ENCODE measurements at places on chromosomes 5 and 9.

GRCh38 chr9:107922260-107922659, 432.7 kb upstream of the KLF4 start:
- no peak for DNase-seq

DNA sequence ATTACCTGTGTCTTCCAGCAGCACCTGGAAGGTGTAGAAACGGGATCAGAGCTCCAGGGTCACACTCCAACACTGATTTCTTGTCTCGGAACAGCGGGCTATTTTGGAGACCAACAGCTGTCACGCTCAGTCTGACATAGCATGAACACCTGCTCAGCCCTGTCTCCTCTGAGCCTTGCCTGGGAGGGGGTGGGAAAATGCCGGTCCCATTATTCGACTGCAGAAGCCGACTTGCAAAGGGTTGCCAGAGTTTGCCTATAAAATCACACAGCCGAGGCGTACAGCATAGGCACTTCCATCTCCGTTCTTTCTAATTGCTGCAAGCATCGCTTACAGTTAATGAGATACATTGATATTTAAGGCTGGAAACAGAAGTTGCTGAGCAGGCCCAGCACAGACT, 300.8 kb upstream of the MSX2 start:
- DNase-seq, result no peak

GRCh38 chr5:126516133-126516532, 78.9 kb downstream of the ALDH7A1 start:
- DNase-seq, result no peak

GRCh38 chr9:19471737-19472648, 63.2 kb downstream of the ACER2 start:
- peak; percentile 36 for DNase-seq

DNA sequence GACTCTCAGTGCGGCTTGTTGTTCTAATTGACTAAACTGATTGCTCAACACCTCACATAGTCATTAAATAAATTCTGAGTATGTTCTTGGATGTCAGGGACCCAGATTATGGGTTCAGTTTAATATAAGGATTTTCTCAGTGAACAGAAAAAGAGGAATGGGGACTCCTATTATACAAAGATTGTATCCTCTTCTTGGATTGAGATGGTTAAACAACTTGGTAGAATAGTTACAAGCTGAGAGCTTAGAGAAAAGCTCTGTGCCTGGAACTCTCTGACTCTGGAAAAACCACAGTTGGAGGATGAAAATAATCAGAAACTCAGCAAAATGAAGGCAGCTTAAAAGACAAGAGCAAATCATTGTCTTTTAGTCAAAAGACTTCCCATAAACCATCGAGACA, 30.5 kb downstream of the ANKRA2 start:
- DNase-seq, result no peak

DNA sequence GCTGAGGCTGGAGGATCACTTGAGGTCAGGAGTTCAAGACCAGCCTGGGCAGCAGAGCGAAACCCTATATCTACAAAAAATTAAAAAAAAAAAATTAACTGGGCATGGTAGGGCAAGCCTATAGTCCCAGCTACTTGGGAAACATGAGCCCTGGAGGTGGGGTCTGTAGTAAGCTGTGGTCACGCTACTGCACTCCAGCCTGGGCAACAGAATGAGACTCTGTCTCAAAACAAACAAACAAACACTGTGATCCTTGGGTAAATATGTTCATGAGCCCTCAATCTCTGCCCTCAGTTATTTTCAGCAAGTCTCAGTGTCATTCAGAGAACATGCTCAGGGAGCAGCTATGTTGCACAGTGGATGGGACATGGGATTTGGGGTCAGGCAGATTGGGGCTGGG, 76.2 kb downstream of the PTTG1 start:
- no peak for DNase-seq

- peak; percentile 48 for DNase-seq
Measured at GRCh38 chr9:36166168-36166927, 2.8 kb upstream of the CCIN start.

GRCh38 chr5:128574041-128574440, 36.0 kb upstream of the FBN2 start:
- no peak for DNase-seq

DNA sequence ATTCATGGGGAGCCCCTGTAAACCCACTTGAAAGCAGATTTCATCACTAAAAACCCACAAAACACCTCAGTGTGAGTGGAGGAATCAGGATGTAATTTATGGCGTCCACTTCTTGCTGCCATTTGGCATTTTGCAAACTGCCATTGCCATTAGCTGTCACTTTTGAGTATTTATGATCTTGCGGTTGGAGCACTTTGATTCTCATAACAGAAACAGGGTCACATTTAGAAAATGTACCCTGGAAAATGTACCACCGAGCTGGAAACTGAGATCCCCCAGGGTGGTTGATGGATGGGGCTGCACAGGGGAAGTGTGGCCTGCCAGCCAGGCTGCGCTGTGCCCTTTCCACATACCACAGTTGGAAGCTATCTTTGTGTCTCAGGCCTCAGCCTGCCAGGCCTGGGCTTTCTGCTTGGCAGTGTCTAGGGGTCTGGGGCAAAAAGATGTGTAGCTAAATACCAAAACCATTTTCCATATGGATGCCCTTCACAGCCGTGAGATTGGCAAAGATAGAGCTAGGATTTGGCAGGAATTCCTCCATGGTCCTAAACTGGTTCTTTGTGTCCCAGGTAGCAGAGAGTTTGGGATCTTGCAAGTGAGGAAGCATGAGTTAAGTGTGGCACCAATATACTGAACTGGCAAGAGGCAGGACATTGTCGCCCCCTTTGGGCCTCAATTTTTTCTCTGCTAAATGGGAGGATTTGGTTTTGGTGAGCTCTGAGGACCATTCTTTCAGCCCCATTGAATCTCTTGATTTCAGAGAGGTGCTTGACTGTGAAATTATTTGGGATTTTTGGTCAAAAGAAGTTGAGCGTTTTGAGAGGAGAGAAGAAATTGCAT, 46.2 kb downstream of the GALNT10 start:
- DNase-seq, result no peak

- no peak for DNase-seq
Measured at GRCh38 chr9:68653141-68653595, 51.9 kb upstream of the PIP5K1B start.

GRCh38 chr9:22073349-22073748, 64.2 kb upstream of the CDKN2B start:
- DNase-seq, result no peak

DNA sequence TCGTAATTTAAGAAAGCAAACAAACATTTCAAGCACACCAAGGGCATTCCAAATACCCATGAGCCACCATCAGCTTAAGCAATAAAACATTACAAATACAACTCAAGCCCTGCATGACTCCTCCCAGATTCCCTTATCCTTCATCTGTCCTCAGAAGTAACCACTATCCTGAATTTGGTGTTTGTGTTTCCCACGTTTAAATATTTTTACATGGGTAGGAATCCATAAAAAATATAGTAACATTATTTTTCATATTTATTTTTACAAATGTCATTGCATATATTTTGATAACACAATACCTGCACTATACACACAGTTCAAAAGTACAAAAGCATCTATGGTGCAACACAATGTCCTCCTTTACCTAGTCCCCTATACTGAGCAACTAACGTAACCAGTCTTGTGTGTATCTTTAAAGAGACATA, 6.4 kb downstream of the PRKAA1 start:
- DNase-seq, result no peak

DNA sequence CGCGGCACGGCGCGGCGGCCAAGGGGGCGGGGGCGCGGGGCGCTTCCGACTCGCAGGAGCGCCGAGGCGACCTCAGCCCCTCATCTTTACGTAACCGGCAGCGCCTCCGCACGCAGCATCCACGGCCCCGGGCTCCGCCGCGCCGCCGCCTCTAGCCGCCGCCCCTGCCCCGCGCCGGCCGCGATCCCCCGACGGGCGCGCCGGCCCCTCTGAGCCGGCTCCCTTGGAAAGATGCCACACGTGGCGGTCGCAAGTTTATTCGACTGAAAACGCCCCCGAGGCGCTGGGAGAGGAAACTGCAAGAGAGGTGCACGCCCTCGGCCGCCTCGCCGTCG, 1.0 kb downstream of the KLF9 start:
- DNase-seq, result no peak

- DNase-seq, result no peak
Measured at GRCh38 chr9:38372762-38373619, 19.5 kb upstream of the ALDH1B1 start.

DNA sequence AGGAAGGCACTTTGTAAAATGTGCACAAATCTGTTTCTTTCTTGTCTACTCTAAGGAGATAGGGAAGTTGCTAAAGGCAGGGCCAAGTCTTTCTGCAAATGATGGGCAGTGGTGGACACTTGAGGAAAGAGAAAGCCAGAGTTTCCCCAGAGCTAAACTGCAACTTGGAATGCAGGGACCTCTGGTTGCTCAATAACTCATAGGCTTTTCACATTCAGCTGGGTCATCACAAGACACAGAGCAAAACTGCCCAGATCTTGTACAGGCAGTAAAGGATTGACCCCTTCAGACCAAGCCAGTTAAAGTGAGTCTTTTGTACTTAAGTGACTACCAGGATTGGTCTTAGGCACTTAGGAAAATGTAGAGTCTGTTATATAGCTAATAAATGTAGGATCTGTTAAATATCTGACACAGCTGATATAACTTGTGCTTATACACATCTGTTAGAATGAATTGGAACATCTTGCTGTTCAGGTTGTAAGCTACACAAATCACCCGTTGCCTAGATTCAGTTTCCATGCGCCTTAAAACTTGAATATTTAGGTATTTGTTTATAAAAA, 13.5 kb upstream of the AGXT2 start:
- no peak for DNase-seq

DNA sequence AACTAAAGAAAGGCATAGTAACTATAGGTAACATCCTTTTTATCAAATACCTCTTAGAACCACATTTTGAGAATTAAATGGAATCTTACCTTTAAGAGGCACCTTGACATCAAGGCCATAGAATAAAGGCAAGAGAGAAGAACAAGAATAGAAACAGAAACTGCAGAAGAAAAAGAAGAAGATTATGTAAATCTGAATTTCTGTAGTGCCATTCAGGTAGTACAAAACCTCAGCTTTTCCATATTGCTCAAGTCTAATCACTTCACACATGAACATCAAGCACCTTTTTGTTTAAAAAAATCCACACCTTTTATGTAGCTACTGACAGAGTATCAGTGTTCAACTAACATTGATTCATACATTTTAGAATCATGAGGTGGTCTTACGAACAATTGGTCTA, 91.8 kb upstream of the DPYSL3 start:
- no peak for DNase-seq

DNA sequence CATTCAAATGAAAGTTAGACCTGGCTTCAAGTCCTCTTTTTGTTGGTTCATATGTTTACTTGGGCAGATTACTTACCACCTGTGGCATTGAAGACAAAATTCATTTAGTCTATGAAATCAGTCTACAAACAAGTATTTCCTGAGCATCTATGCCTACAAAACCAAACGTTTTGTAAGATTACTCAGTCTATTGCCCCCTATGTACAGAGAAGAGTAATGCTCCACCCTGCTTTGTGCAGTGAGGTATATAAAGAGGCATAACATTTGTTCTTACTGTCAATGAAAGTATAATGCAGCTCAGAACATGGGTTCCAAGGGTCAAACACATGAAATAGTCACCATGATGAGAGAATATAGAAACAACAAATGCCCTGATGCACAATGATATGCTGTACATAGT, 580.7 kb downstream of the KIF4B start:
- no peak for DNase-seq

DNA sequence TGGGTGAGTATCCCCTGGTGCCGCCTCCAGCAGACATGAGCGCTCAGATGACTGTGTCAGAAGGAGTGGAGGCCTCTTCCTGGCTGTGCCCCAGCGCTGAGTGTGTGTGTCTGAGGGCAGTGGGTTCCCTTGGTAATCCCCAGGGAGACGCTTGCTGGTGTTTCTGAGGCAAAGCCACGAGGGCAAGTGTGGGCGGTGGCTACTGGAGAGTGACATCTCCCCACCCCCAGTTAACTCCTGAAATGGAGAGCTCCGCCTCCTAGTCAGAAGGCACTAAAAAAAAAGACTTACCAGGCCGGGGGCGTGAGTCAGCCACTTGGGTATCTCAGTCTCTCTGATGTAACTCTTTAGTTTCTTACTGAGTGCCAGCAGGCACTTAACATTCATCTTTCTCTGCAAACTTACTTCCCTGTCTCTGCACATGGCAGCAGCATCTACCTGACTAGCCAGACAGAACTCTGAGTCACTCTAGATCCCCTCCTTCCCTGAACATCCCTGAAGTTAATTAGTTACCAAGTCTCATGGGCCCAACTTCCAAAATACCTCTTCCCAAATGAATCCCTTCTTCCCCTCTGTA, 19.3 kb downstream of the ORM2 start:
- DNase-seq, result no peak

DNA sequence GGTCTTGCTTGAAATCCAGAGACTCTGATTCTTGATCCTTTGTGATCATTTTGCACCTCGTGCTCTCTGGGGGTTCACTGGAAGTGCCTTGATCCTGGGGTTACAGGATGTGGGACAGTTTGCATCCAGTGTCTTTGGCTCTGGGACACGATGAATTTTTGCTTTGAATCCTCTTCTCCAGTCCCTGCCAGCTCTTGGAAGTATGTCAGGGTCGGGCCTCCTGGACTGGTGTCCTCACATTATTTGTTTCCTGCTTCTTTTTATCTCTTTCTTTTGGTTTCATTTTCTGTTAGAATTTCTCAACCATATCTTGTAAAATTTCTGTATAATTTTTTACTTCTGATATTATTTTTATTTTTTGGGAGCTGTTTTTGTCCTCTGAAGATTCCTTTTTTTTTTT, 34.2 kb downstream of the SECISBP2 start:
- no peak for DNase-seq

GRCh38 chr5:22063717-22064116, 789.4 kb downstream of the CDH12 start:
- DNase-seq, result no peak

DNA sequence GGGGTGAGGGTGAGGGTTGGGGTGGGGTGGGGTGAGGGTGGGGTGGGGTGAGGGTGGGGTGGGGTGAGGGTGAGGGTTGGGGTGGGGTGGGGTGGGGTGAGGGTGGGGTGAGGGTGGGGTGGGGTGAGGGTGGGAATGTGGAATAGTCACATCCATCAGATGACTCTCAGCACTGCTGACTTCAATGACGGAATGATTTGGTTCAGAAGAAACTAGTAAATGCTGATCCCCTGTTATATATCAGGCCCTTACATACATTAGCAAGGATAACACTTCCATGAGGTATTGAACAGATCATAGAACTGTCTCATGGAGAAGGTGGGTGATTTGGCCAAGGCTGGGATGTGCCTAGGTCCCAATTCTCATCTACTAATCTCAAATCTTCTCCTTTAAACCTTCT, 24.5 kb upstream of the C5orf47 start:
- no peak for DNase-seq

All from left renal pelvis (tissue), 4 donors.